ENCODE measurements at places on chromosomes 2 and 18.
A peak's percentile ranks its signal among the peaks of the same experiment; 100 is the strongest.

DNA sequence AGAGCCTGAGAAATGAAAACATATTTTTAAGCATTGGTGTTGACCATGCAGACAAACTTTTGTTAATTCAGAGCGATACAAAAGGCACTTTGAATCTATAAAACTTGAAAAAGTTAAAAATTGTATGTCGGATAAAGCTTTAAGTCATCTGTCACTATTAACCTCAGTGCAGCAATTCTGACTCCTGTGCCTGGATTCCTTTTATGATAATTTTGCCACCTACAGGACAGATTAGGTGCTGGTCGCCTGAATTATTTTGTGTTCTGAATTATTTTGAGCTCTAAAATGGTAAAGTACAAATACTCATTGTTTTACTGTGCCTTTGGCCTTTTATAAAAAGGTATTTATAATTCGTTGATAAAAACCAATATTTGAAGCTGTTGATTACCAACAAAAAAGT, 19.4 kb upstream of the RNF138 start:
- no peak overlapping the region for H3K27ac ChIP-seq
- H3K4me3 ChIP-seq, result no peak overlapping the region
- no peaks in the 10 kb centered on the region for H3K36me3 ChIP-seq
- no peaks in the 10 kb centered on the region for H3K27me3 ChIP-seq

GRCh38 chr2:67322353-67323001, 74.7 kb upstream of the ETAA1 start:
- DNase-seq, result peak; percentile 78
- peaks cover 13% of the 10 kb centered on the region for H3K4me1 ChIP-seq
- no peaks in the 10 kb centered on the region for H3K27me3 ChIP-seq
- no peak overlapping the region for H3K27ac ChIP-seq
- H3K4me3 ChIP-seq, result no peak overlapping the region
- H3K36me3 ChIP-seq, result no peaks in the 10 kb centered on the region

DNA sequence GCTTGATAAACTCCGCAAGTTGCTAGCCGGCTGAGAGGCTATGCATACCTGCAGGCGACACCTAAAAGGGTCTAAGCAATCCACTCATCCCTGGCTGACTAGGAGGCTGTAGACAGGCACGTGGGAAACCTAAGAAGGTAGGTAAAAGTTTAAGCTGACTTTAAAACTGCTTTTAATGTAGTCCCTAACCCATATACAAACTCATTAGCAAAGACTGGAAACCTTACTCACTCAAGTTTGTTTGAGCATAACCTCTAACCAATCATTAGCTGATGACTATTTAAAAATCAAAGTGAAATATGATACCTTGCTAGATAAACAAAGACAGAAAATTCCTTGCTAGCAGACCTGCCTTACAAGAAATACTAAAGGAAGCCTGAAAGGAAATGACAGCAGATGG, 106.4 kb downstream of the EXOC6B start:
- H3K4me3 ChIP-seq, result peak overlapping the region; percentile 57
- DNase-seq, result peak; percentile 66
- H3K36me3 ChIP-seq, result peaks cover 5% of the 10 kb centered on the region
- H3K27me3 ChIP-seq, result no peaks in the 10 kb centered on the region
- H3K4me1 ChIP-seq, result no peaks in the 10 kb centered on the region

GRCh38 chr2:23926290-23926749, 603 bp downstream of the ATAD2B start:
- no peaks in the 10 kb centered on the region for H3K4me1 ChIP-seq
- peaks cover 5% of the 10 kb centered on the region for H3K36me3 ChIP-seq
- no peaks in the 10 kb centered on the region for H3K27me3 ChIP-seq
- DNase-seq, result peak; percentile 46

GRCh38 chr2:121159291-121160071, 125.5 kb downstream of the TFCP2L1 start:
- no peak for DNase-seq
- no peaks in the 10 kb centered on the region for H3K27me3 ChIP-seq
- H3K4me1 ChIP-seq, result no peaks in the 10 kb centered on the region
- H3K27ac ChIP-seq, result no peak overlapping the region

- no peak overlapping the region for H3K27ac ChIP-seq
- H3K4me1 ChIP-seq, result no peaks in the 10 kb centered on the region
- no peaks in the 10 kb centered on the region for H3K36me3 ChIP-seq
- H3K4me3 ChIP-seq, result no peak overlapping the region
- no peaks in the 10 kb centered on the region for H3K27me3 ChIP-seq
These were observed 61.4 kb downstream of the DIPK1C start for GRCh38 chr18:74395648-74396154.

DNA sequence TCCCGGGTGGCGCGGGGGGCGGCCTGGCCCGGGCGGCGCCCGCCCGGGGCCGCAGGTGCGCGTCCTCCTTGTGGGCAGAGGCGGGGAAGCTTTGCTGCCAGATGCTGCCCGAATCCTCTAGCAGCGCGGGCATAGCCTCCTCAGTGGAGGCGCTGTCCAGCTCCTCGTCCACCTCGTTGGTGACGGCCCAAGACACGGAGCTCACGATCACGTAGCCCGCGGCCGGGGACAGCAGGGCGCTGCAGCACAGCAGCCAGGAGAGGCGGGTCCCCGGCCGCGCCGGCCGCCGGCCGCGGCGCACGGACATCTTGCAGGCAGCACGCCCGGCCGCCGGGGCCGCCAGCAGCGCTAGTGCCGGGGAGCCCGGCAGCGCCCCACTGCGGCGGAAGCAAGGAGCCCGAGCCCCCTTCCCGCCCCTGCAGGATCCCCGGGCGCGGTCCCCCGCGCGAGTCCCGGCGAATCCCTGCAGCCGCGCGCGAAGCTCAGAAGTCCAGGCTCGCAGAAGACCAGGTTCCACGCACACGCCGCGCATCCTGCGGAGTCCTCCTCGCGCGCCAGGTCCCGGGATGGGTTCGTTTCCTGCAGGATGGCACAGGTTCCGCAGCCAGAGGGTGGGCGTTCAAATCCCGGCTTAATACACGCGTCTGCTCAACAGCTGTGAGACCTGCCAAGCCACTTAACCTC, at the start of gene CREG2:
CREG2 (minus strand) TSS at position 353 of the 684 bp plus-strand sequence; CDS start at position 307, 46 bp downstream.
- DNase-seq, result peak; percentile 78
- no peaks in the 10 kb centered on the region for H3K36me3 ChIP-seq
- H3K27me3 ChIP-seq, result peaks cover 13% of the 10 kb centered on the region
- no peak within 1 kb of the TSS for H3K27ac ChIP-seq

GRCh38 chr18:61360404-61361383, 27.5 kb downstream of the CDH20 start:
- no peaks in the 10 kb centered on the region for H3K27me3 ChIP-seq
- no peak overlapping the region for H3K27ac ChIP-seq
- H3K4me1 ChIP-seq, result no peaks in the 10 kb centered on the region
- no peaks in the 10 kb centered on the region for H3K36me3 ChIP-seq
- no peak overlapping the region for H3K4me3 ChIP-seq
- no peak for DNase-seq

GRCh38 chr2:155266109-155266508, 567.6 kb downstream of the KCNJ3 start:
- no peaks in the 10 kb centered on the region for H3K27me3 ChIP-seq
- H3K4me1 ChIP-seq, result no peaks in the 10 kb centered on the region
- DNase-seq, result no peak
- H3K4me3 ChIP-seq, result no peak overlapping the region

DNA sequence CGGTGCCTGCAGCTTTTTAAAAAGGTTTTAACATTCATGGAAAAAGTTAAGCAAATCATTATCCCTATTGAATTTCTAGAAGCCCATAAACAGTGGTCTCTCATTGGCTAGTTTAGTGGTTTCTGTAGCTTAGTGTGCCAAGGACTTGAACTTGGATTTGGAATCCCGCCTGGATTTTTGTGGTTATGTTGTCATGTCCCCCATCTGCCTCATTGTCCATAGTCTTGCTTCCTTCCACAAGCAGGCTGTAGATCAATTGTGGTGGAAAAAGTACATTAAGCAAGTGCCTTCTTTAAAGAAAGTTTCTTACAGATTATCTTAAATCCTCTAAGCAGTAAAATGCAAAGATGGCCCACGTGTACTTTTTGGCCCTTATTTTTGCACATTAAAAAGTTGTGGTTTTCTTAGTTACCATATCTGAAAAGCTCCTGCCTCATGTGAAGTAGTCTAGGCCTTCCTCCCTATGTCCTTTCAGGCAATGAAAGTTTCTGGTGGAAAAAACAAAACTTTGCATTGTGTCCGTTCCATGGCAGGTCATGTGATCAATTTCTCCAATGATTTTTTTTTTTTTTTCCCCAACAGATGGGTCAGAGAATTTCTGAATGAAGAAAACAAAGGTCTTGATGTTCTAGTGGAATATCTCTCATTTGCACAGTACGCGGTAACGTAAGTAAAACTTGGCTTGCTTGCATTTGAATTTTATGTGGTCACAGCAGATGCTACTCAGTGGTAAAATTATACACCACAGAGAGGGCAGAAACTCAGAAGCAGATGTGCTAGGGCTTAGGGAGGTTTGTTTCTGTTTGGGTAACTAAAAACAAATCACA, 158.9 kb downstream of the PRPF40A start:
- H3K27me3 ChIP-seq, result no peaks in the 10 kb centered on the region
- no peak overlapping the region for H3K4me3 ChIP-seq
- no peak overlapping the region for H3K27ac ChIP-seq

GRCh38 chr18:48621240-48621639, 82.4 kb downstream of the CTIF start:
- H3K4me3 ChIP-seq, result no peak overlapping the region
- no peak overlapping the region for H3K27ac ChIP-seq
- H3K4me1 ChIP-seq, result peaks cover 6% of the 10 kb centered on the region
- no peak for DNase-seq

GRCh38 chr2:156321243-156321904, 11.1 kb downstream of the NR4A2 start:
- H3K36me3 ChIP-seq, result no peaks in the 10 kb centered on the region
- peak overlapping the region; percentile 58 for H3K4me3 ChIP-seq
- H3K4me1 ChIP-seq, result peaks cover 4% of the 10 kb centered on the region

- no peak overlapping the region for H3K27ac ChIP-seq
- H3K27me3 ChIP-seq, result no peaks in the 10 kb centered on the region
- DNase-seq, result no peak
- peaks cover 64% of the 10 kb centered on the region for H3K36me3 ChIP-seq
These were observed 11.8 kb downstream of the MMADHC start for GRCh38 chr2:149575752-149576151.

DNA sequence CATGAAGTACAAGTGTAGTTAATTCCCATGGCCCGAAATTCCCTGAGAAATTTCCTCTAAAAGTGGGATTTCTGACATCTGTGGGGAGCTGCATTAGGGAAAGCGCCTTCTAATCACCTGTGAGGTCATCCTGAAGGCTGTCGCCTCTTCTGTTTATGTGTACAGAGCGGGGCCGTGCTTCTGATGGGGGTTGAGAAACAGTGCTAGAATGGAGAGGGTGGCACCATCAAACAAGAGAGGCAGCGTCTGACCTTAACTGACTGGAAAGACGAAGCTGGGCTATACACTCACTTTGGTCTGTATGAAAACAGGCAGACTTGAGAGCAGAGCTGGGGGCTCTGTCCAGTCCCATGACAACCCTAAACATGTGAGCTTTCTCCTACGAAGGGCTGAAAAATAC, 44.2 kb upstream of the DNMT3A start:
- no peaks in the 10 kb centered on the region for H3K4me1 ChIP-seq
- DNase-seq, result no peak
- peaks cover 30% of the 10 kb centered on the region for H3K36me3 ChIP-seq
- H3K27ac ChIP-seq, result no peak overlapping the region
- no peak overlapping the region for H3K4me3 ChIP-seq
